ENCODE measurements at places on chromosomes 4 and X.

DNA sequence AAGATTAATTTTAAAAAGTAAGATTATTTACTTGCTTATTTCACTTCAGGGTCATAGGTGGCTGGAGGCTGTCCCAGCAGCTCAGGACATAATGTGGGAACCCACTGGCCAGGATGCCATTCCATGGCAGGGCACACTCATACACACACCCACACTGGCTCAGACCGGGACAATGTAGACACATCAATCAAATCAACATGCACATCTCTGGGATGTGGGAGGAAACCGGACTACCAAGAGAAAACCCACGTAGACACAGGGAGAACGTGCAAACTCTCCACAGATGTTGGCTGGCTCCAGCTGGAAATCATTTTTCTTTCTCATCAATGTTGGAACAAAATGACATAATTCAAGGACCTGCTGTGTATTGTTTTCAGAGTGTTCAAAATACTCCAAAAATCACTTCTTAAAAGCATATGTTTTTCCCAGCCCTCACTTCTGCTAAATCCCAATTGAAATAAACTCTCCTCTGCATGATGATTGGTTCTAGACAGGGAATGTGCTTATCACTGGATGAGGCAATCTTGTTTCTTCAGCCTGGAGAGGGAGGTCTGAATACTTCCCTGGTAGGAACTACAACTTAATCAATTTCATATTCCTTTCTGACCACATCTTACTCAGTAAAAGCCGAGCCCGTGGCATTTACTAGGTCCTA lies 18.6 kb upstream of the CPE start:
- no peak for DNase-seq

- DNase-seq, result no peak
Observed at GRCh38 chr4:63693321-63693720, 715.9 kb downstream of the TECRL start.

DNA sequence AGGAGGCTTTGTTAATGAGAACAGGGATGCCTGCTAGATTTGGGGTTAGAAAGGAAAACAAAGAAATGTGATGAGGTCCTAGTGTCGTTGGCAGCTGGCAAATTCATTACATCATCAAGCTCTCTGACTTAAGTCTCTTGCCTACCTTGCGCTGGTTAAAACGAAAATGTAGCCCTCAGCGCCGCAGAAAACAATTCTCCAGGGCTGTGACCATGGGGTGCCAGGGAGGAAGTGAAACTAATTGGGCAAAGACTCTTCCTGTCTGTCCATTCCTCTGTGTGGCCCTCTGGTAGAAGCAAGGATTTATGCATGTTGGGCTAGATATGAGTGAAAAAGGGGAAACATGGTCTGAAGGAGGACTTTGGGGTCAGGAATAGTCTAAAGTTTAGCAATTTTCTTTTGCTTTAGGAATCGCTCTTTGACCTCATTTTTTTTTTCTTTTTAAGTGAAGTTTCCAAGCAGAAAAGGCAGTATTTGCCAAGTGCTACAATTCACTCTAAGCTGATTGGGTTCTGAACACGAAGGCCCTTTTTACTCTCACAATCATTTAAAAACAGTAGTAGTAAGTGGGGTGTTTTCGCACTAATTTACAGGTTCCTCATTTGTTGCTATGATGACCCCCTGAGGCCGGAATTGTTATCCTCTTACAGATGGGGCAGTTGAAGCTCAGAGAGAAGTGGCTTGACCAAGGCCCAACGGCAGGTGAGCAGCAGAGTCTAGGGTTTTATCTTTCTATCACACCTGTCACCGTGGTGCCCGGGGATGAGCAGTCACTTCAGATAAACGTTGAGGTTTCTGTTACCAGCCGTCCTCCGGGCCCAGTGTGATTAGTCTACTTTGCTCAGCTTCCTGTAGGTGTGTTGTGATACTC lies 27.3 kb upstream of the CHRNA9 start:
- DNase-seq, result peak; percentile 55

- no peak for DNase-seq
Observed at GRCh38 chr4:12884846-12885796, 599.0 kb downstream of the RAB28 start.

DNA sequence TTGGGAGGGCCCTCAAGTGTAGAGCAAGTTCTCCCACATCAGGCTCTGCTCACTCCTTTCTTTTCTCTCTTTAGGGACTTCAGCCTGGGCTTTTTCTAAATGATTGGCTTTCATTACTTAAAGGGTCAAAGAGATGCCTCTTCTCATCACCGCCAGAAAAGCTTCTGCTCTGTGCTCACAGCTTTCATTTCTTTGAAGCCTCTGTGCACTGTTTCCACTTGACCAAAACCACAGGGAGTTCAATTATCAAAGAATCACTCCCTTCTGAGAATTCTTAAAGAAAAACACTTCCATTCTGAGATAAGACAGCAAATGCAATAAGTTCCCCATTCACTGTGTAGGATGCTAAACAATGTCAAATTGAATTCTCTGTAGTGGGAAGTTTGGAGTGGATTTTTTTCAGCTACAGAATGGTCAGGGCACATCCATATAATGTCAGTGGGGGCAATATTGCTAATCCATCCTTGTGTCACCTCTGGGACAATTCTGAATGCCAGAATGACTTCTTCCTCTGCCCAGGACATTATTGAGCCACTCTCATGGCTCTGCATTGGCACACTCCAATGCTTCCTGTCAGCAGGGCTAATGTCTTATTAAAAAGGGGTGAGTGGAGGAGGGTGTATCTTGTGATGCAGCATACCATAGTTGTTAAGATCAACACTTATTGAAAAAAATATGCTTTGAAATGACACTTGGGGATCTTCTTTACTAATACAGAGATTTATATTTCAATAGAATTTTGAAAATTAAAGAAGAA lies 217.6 kb downstream of the SNCA start:
- DNase-seq, result no peak

All from stimulated activated CD8-positive, alpha-beta memory T cell treated with anti-CD3 and anti-CD28 coated beads, Interleukin-4, amount 100 ng/mL, for 1 hour (primary cell).